ENCODE measurements at places on chromosomes 2 and 18. TPM values are rescaled to one million over a fixed set of nuclear protein-coding genes. Genes with fewer than 3 reads are reported as not detected.

The NEU2 gene
- total RNA-seq, result not detected

The CD8B2 gene
- total RNA-seq, result not detected

The TTR gene
- total RNA-seq, result not detected

The SCN3A gene
- total RNA-seq, result not detected

The GCG gene
- total RNA-seq, result not detected

The RAD51AP2 gene
- not detected for total RNA-seq

The NCL gene
- 950 TPM for total RNA-seq

The DSC3 gene
- 1.5 TPM for total RNA-seq

The IL36B gene
- not detected for total RNA-seq
